ENCODE measurements at places on chromosomes 6 and 20.

DNA sequence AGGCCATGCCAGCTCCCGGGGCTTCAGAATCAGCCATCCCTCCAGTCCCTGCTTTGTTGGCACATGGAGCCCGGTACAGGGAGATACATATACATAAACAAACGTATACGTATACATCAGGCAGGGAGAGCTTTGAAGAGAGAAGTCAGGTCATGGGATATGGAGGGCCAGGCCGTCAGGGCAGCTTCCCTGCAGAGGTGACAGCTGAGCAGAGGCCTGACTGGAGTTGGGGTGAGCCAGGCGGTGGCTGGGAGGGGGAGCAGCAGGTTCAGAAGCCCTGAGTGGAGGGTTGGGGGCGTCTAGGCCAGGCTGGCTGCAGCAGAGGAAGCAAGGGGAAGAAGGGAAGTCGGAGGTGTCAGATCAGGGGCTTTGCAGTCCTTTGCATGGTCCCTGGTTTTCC lies 61.7 kb downstream of the STK35 start:
- no peak for DNase-seq

- no peak for DNase-seq
Observed at GRCh38 chr20:53344891-53345290, 248.7 kb downstream of the ZNF217 start.

GRCh38 chr20:62363920-62364851 lies 2.9 kb downstream of the LAMA5 start:
- DNase-seq, result no peak

- no peak for DNase-seq
Observed at GRCh38 chr6:52958546-52959255, 36.4 kb downstream of the GSTA4 start.

- no peak for DNase-seq
Observed at GRCh38 chr6:167835260-167835659, 8.5 kb downstream of the AFDN start.

GRCh38 chr6:23533311-23533710 lies 592.7 kb upstream of the NRSN1 start:
- no peak for DNase-seq

- DNase-seq, result no peak
Observed at GRCh38 chr6:4727217-4727616, 49.0 kb upstream of the CDYL start.

DNA sequence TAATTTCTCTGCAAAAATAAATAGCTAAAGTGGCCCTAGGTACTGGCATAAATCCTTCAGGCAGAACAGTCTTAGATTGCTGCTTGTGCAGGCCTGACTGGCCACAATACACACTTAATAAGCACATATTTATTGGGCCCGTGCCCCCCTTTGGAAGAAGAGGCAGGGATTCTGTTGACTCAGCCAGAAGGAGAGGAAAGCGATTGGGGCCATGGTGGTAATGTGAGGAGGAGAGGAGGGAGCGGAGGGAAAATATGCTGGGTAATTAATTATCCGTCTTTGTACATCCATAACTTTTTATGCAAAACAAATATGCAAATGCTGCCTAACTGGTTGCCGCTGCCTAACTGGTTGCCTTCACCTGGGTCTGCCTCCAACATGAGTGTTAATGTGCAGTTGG lies 36.2 kb downstream of the CD40 start:
- DNase-seq, result no peak

DNA sequence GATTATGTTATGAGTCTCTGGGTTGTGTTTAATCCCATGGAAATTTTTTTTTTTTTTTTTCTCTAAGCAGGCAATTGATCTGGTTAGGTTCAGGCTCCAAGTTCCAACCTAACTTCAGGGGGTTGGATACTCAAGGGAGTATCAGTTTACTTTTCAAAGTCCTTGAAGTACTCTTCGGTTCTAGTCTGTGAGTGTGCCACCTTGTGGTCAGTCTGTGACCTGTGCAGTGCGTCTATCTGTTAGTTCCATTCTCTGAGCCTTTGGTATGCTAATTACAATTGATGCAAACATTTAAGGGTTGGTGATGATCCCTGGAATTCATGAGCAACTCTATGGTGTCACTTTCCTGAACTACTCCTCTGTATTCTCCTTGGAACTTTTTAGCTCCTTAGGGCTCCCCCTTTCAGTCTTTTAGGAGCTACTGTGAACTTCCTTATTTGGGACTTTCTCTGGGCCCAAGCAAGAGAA lies 342.0 kb downstream of the SOX4 start:
- no peak for DNase-seq

GRCh38 chr6:94501516-94501915 lies 1075.8 kb upstream of the MANEA start:
- DNase-seq, result no peak

- DNase-seq, result no peak
Observed at GRCh38 chr6:115393821-115394220, 666.9 kb downstream of the FRK start.

DNA sequence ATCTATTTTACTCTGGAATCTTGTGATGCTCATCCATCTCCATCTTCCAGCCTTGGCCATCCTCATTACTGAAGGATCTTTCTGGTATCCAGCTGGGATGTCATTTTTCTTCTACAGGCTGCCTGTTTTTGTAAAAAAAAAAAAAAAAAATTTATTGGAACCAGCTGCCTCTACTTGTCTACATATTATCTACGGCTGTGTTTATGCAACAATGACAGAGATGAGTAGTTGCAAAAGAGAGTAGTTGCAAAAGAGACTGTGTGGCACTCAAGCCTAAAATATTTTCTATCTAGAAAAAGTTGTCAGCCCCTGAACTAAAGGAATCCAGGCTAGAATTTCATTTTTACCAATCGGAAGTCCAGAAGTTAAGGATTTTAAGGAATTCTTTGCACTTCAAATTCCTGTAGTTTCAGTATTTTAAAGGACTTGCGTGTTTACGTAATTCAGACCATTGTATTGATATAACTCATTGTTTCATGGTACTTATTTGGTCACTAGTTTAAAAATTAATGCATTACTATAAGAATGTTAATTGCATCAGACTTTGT lies 38.6 kb upstream of the PLCG1 start:
- DNase-seq, result no peak

DNA sequence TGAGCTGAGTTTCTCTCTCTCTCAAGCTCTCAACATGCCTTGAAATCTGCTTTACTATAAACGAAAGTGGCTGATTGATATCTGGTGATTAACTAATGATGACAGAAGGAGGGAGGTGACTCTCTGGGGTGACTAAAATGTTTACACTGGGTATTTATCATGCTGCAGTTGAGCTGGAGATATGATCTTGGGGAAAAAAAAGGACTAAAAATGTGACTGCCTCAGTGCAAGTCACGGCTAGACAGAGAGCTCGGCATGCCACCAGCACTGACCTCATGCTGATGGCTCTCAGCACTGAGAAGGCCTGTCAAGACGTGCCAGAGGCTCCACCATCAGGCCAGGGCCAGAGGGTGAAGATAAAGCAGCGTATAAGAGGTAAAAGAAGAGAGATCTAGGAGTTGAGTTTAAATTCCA lies 103.1 kb upstream of the SPACA1 start:
- no peak for DNase-seq

- no peak for DNase-seq
Observed at GRCh38 chr6:153210083-153210482, 79.0 kb upstream of the RGS17 start.
